ENCODE measurements at places on chromosomes 2 and 18.
A peak's percentile ranks its signal among the peaks of the same experiment; 100 is the strongest.

DNA sequence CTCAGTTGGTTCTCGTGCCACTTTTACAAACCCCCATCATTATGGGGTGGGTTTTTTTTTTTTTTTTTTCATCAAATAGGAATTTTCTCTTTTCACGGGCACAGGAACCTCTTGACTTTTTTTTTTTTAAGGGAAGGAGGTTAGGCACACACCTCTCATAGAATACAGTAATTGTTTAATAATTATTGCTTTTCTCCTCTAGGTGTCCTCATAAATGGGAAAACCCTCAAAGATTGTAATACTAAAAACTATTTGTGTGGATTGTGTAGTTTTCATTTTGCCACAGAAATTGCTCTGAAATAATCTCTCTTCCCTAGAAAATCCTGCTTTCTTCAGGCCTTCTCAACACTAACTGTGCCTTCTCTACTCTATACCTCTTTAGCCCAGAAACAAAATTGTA, 147.3 kb downstream of the GREB1L start:
- peaks cover 9% of the 10 kb centered on the region for H3K4me1 ChIP-seq
- no peaks in the 10 kb centered on the region for H3K27me3 ChIP-seq

DNA sequence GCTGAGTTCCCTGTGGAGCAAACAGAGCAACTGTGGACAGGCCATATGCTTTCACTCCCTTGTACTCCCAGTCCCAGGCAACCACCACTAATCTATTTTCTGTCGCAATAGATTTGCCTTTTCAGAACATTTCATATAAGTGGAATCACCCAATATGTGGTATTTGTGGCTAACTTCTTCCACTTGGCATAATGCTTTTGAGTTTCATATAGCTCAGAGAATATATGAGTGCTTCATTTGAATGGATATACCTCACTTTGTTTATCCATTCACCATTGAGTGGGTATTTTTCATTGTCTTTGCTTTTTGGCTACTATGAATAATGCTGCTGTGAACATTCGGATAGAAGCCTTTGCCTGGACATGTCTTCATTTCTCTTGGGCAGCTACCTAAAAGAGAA, 151.9 kb downstream of the CERS6 start:
- H3K4me3 ChIP-seq, result no peak overlapping the region
- no peaks in the 10 kb centered on the region for H3K36me3 ChIP-seq
- DNase-seq, result no peak
- no peak overlapping the region for H3K27ac ChIP-seq
- no peaks in the 10 kb centered on the region for H3K27me3 ChIP-seq

GRCh38 chr18:75827751-75828287, 400.3 kb upstream of the SMIM21 start:
- H3K4me1 ChIP-seq, result peaks cover 37% of the 10 kb centered on the region
- H3K27ac ChIP-seq, result peak overlapping the region; percentile 37
- no peaks in the 10 kb centered on the region for H3K36me3 ChIP-seq
- DNase-seq, result peak; percentile 32

- H3K36me3 ChIP-seq, result no peaks in the 10 kb centered on the region
- H3K4me3 ChIP-seq, result no peak overlapping the region
- H3K27me3 ChIP-seq, result no peaks in the 10 kb centered on the region
- no peak overlapping the region for H3K27ac ChIP-seq
Observed at GRCh38 chr2:12044857-12045256, 298.4 kb downstream of the LPIN1 start.

GRCh38 chr2:84280873-84281272, 178.2 kb downstream of the SUCLG1 start:
- H3K36me3 ChIP-seq, result no peaks in the 10 kb centered on the region
- DNase-seq, result no peak
- no peaks in the 10 kb centered on the region for H3K27me3 ChIP-seq

GRCh38 chr2:136059036-136059472, 58.9 kb downstream of the CXCR4 start:
- H3K27me3 ChIP-seq, result no peaks in the 10 kb centered on the region
- no peak overlapping the region for H3K4me3 ChIP-seq
- H3K27ac ChIP-seq, result no peak overlapping the region
- peaks cover 3% of the 10 kb centered on the region for H3K4me1 ChIP-seq
- no peaks in the 10 kb centered on the region for H3K36me3 ChIP-seq

DNA sequence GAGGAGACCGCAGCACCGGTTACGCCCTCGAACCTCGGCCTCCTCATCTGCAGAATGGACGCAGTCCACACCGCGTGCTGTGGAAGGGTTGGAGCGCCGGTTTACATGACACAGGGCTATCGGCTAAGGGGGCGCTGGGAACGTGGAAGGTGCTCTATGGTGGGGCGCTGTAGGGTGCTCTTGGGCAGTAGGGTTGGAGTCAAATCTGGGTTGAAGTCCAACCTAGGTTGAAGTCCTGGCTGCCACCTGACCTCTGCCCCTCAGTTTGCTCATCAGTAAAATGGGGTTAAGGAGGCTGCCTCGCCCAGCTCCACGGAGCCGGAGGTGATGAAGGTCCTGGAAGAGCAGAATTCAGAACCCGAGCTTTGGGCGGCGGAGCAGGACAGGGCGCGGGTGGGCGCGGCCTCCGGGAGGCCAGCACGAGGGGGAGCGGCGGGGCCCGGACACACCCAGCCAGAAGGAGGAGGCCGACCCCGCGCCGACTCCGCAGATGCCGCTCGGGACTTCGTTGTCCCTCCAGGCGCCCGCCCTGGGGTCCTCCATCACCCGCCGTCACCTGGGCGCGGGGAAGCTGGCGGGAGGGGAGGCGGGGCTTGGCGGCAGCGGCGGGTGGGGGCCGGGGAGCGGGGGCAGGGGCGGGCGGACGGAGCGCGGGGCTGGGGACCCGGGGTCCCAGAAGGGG, 558 bp upstream of the GAREM2 start:
- H3K27me3 ChIP-seq, result peaks cover 12% of the 10 kb centered on the region
- peak overlapping the region; percentile 26 for H3K4me3 ChIP-seq
- DNase-seq, result peak; percentile 49
- H3K27ac ChIP-seq, result no peak overlapping the region
- H3K36me3 ChIP-seq, result no peaks in the 10 kb centered on the region

DNA sequence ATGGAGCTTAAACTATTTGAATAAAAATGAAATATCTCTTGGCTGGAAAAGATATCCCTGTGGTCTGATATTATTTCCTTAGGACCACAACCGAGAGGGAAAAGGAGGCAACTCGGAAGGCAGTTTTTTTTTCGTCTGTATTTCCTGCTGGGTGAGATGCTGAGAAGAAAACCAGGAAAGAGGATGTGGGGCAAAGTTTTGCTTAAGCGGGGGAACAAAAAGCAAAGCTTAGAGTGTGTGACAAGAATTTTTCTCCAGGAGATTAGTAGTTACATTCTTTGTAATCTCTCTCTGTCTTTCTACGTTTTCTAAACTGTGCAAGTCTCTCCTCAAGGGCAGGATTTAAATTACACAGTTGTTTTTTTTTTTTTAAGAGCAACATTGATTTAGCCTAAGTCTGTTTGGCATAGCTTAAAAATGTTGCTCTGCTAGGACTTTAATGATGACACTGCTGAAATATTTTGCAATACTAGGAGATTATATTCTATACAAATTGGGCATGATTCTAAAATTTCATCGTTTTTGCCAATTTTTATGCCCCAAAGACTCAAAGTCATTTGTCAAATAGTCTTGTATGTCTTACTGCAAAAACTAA, 258.5 kb downstream of the KCNS3 start:
- H3K4me3 ChIP-seq, result no peak overlapping the region
- H3K36me3 ChIP-seq, result no peaks in the 10 kb centered on the region
- no peaks in the 10 kb centered on the region for H3K4me1 ChIP-seq
- no peak overlapping the region for H3K27ac ChIP-seq
- no peak for DNase-seq
- H3K27me3 ChIP-seq, result no peaks in the 10 kb centered on the region

GRCh38 chr2:23459032-23459431, 74.1 kb downstream of the KLHL29 start:
- peaks cover 10% of the 10 kb centered on the region for H3K4me1 ChIP-seq
- H3K4me3 ChIP-seq, result no peak overlapping the region
- no peak for DNase-seq
- no peak overlapping the region for H3K27ac ChIP-seq
- H3K27me3 ChIP-seq, result no peaks in the 10 kb centered on the region
- H3K36me3 ChIP-seq, result no peaks in the 10 kb centered on the region

DNA sequence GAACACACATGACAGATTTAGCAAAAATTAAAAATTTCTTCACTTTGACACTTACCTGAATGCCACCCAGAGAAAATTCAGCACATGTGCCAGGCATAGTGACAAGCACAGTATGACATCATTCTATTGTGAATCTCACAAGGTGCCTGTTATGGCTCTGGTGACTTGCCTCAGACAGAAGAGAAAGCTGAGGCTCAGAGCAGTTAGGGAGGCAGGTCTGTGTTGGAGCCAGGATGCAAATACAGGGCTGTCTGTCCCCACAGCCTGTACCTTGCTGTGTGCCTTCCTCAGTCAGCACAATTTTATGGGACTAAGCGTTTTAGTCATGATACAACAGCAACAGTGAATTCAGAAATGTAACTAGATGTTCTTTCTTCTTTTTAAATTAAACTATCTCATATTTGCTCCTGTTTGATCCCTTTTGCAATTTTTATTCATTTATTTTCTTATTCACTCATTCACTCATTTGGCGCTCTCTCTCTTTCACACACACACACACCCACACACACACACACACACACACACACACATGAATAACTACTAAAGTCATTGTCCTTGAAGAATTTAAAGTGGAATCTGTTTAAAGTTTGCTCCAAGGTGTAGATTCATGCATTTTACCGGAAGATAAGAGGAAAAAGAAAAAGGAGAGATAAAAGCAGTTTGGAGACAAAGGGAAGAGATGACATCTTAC, 37.9 kb upstream of the CTAGE1 start:
- no peak overlapping the region for H3K4me3 ChIP-seq
- peak overlapping the region; percentile 45 for H3K27ac ChIP-seq
- H3K4me1 ChIP-seq, result peaks cover 34% of the 10 kb centered on the region
- H3K27me3 ChIP-seq, result no peaks in the 10 kb centered on the region
- no peak for DNase-seq

DNA sequence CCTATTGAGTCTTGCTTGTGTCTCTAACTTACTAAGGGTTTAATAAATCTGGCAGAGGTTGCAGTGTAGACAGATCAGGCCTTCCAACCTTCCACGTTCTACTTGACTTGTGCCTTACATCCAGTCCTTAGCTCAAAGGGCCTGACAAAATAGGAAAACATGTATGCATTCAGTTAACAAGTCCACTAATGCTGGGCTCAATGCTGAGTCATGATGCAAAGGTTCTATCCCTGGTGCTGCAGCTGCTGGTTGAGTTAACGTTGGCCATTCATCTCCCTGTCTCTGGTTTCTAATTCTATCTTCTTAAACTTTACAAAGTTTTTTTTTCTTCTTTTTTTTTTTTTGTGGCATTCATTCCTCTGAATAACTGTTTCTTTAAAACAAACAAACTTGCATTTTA, 46.3 kb upstream of the ITGB6 start:
- no peak overlapping the region for H3K27ac ChIP-seq
- peaks cover 17% of the 10 kb centered on the region for H3K4me1 ChIP-seq
- DNase-seq, result no peak

DNA sequence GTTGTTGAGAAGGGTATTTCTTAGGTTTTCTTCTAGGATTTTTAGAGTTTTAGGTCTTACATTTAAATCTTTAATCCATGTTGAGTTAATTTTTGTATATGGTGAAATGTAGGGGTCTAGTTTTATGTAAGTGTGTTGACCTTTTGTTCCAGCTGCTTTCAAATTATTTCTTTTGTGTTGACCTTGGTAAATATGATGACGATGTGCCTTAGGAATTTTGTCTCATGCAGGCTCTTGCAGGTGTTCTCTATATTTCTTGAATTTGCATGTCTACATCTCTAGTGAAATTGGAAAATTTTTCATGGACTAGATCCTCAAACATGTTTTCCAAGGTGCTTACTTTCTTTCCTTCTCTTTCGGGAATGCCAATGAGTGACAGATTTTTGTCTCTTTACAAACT, 1609.3 kb upstream of the ZEB2 start:
- DNase-seq, result no peak
- no peak overlapping the region for H3K4me3 ChIP-seq
- H3K27me3 ChIP-seq, result no peaks in the 10 kb centered on the region
- no peak overlapping the region for H3K27ac ChIP-seq
- no peaks in the 10 kb centered on the region for H3K4me1 ChIP-seq

DNA sequence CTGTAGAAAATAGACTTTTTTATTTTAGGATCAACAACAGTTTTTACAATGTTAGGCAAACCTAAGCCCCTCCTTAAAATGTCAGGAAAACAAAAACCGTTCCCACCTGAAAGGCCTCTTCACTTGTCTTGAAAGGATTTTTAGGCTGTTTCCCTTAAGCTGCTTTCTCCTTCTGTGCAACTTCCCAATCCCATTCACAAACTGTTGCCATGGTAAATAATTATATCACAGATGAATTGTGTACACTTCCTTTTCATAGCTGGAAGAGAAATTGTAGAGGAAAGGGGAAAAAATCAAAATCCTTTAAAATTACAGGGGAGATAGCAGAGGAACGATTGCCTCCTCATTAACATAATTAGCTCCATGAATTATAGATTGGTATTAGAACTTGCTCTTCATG, 1488.0 kb upstream of the CELF4 start:
- no peaks in the 10 kb centered on the region for H3K27me3 ChIP-seq
- no peak for DNase-seq
- no peaks in the 10 kb centered on the region for H3K4me1 ChIP-seq

- no peak overlapping the region for H3K27ac ChIP-seq
- no peaks in the 10 kb centered on the region for H3K4me1 ChIP-seq
- DNase-seq, result no peak
- no peaks in the 10 kb centered on the region for H3K36me3 ChIP-seq
- no peaks in the 10 kb centered on the region for H3K27me3 ChIP-seq
Observed at GRCh38 chr2:1799174-1799573, 54.9 kb upstream of the PXDN start.

DNA sequence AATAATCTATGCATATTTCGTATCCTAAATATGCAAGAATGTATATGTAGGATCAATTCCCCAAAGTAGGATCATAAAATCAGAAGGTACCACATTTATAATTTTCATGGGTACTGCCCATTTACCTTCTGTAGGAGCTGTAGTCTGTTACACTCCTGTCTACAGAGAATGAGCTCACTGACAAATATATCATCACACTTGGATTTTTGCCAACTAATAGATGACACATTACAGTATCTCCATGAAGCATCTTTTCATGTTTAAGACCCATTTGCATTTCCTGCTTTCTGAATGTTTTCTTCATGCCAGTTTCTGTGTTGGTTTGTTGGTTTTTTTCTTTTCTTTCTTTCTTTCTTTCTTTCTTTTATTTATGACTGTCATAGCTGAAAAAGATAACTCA, 70.9 kb upstream of the EML6 start:
- no peak overlapping the region for H3K4me3 ChIP-seq
- no peaks in the 10 kb centered on the region for H3K4me1 ChIP-seq
- H3K27ac ChIP-seq, result no peak overlapping the region
- no peaks in the 10 kb centered on the region for H3K27me3 ChIP-seq
- DNase-seq, result no peak
